Activated CD4-positive, alpha-beta T cell treated with anti-CD3 and anti-CD28 coated beads, Interleukin-10, Interleukin-2, amounts not matched to agents 100 ng/mL and 50 ng/mL, durations not matched to agents 16 hours and 8 hours (primary cell): ENCODE measurements at places on chromosomes 11 and 22.
A peak's percentile ranks its signal among the peaks of the same experiment; 100 is the strongest.

DNA sequence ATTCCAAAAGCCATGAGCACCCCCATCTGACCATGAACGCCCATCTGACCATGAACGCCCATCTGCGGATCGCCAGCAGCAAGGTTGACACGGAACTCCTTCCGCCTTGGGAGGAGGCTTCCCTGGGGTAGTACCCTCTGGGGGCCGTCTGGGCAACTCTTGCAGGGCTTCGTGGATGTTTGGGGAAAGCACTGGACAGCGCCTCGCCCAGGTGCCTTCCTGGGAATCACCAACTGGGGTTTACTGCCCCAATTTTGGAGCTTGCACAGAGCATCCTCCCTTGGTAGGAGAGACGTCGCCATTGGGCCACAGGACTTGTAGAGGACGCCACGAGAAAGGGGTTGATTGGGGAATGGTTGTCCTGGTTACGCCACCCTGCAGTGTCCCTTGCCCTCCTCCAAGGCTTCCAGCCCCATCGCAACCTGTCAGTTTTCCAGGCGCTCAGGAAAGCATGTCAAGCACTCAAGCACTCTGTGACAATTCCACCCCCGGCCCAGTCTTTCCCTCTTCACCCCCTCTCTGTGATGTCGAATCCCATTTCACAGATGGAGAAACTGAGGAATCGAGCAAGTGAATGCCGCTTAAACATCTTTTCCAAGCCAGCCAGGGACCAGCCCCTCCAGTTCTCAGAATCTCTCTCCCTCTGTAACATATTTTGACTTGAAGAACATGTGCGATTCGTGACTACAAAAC, 914 bp upstream of the PRDM11 start:
- DNase-seq: no peak

DNA sequence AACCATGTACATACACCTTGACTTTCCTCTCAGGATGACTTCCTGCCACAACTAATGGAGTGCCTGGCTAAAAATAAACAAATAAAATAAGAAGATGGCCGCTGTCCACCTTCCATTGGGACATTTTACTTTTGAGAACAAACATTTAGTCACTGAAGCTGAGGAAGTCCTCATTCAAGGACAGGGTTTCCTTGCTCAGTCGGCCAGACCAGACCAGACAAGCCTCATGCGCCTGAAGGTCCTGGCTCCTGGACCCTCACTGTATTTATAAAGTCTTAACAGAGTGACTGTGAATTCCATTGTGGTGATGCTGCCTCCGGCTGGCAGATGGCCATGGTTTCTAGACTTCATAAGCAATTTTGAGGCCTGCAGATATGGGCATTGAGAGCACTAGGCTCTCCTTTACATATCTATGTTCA, 114.5 kb downstream of the MAML2 start:
- no peak for DNase-seq

DNA sequence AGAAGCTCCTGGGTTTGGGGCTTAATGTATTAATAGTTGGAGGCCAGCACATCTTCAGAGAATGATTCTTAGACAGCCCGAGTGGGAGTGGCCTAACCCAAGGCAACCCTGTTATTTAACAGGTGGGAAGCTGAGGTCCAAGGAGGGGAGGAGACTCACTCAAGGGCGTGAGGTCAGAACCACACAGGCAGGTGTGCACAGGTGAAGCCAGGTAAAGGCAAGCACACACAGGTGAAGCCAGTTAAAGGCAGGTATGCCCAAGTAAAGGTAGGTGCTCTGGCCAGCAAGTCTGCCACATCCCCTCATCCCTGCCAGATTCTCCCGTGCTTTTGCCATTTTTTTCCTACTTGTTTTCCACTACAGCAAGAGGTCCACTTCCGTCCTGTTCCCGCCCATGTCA, 2.9 kb upstream of the SHANK2 start:
- no peak for DNase-seq

- DNase-seq: no peak
Observed at GRCh38 chr22:44407987-44408828, 89.8 kb downstream of the RTL6 start.

DNA sequence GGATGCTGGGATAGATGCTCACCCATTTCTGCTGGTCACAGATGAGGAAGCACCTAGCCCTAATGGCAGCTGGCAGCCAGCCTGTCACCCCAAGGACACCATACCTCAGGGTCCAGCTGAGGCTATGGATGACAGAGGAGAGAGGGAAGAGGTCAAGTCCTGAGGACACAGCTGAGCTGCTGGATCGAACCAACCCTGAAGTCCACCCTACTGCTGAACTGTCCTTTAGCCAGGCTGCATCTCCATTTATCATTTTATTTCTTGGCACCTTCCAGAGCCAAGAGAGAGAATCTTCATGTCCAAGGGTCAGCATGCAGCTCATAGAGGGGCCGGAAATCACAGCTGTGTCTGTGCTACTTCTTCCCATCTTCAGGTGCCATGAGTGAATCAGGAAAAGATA, 30.9 kb downstream of the RPS6KA4 start:
- no peak for DNase-seq

DNA sequence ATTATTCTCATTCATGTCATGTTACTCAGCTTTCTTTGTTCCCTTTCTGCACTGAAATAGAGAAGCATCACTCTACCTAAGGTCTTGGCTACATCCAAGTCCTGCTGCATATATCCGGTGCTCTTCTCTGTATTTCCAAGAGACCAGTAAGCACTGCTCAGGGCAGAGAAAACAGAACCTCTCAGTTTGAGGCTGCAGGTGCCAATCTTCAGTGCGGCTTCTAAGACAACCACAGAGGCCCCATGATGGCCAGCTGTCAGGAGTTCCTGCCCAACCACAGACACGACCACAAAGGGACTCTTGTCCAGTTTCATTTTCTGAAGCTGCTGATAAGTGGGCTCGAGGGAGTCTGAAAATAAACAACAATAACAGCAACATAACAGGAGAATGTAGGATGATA, 378.4 kb upstream of the PITPNB start:
- peak; percentile 21 for DNase-seq

DNA sequence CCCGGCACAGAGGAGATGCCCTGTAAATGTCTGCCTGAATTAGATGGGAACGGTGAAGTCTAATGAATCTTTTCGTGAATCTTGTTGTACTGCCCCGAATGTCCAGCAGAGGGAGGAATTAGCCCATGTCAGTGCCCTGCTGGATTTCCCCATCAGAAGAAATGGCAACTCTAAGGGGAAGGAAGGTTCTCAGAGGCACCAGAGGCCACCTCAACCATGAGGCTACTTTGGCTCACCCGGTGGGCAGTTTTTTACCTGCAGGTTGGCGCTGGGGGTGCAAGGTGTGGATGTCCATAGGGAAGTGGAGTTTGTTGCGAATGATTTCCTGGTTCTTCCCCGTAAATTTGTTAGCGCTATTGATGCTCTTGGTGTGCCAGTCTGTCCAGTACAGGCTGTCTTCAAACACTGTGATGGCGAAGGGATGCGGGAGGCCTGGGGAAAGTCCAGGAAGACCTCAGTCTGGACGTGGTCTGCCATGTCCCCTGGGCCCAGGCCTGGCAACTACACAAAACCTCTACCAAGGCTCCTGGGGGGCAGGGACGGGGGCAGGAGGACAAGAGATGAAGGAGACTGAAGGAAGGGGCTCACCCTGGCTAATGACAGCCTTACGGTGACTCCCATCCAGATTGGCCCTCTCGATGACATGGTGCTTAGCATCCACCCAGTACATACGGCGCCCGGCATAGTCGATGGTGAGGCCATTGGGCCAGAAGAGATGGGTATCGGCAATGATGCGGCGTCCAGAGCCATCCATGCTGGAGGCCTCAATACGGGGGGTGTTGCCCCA, 28.5 kb downstream of the LRP4 start:
- peak; percentile 76 for DNase-seq

- no peak for DNase-seq
Observed at GRCh38 chr22:22553735-22554586, 5.1 kb downstream of the PRAME start.
